ENCODE measurements at places on chromosomes 5 and 9. TPM values are rescaled to one million over a fixed set of nuclear protein-coding genes. Genes with fewer than 3 reads are reported as not detected.
A peak's percentile ranks its signal among the peaks of the same experiment; 100 is the strongest.

GRCh38 chr5:113017881-113018635 is 41.5 kb downstream of the DCP2 start:
- no peak for ATAC-seq

- no peak for ATAC-seq
Observed at GRCh38 chr5:142592365-142592764, 93.5 kb downstream of the FGF1 start.

GRCh38 chr5:56259002-56259511 is 25.9 kb upstream of the ANKRD55 start:
- no peak for ATAC-seq

DNA sequence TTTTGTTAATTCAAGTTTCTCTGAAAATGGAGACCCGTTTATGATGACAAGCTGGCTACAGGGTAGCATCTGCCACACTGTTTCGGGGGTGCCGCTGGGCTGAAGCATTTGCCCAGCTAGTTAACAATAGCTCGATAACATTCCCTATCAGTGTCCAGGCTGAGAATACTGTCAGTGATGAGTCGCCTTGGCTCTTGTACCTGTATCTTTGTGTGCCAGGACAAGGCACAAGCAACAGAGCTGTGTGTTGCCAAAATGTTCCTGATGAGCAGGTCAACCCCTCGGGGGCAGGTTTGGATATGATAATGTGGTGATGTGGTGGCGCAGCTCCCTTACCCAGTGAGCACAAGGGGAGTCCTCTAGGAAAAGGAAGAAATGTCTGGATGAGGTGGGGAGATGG is 7.0 kb downstream of the TGFBI start:
- ATAC-seq = no peak

The IL13 gene
- total RNA-seq = not detected

DNA sequence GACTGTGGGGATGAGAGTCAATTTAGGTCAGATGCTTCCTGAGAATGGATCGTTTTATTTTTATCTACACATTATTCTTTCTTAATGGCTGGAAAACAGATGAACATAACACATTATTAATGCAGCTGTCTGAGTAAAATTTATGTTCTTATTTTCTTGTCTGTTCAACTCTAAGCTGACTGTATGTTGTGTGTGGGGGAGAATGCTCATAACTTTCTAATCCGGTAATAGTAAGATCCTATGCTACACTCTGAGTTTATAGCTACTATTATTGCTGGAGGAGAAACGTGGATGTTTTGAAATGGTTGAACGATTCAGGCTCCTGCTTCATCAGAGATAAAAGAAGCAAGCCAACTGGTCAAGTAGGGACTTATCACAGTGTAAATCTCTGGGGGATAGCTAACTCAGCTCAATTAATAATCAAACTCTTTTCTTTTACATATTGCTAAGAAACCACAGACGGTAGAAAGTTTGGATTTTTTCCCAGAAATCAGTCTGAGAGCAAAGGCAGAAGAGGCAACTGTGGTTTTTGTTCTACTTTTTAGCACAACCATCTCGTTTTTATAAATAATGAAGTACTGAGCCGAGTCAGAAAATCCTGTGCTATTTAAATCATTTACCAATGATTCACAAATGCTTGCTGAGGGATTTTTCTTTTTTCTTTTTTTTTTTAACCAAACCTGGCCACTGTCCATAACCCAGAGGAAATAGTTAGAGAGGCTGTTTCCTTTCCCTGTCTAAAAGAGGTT is 265.0 kb upstream of the FAM174A start:
- ATAC-seq = no peak

The TMEM167A gene
- 48.6 TPM for total RNA-seq

GRCh38 chr5:144680711-144681110 is 510.0 kb downstream of the KCTD16 start:
- no peak for ATAC-seq

DNA sequence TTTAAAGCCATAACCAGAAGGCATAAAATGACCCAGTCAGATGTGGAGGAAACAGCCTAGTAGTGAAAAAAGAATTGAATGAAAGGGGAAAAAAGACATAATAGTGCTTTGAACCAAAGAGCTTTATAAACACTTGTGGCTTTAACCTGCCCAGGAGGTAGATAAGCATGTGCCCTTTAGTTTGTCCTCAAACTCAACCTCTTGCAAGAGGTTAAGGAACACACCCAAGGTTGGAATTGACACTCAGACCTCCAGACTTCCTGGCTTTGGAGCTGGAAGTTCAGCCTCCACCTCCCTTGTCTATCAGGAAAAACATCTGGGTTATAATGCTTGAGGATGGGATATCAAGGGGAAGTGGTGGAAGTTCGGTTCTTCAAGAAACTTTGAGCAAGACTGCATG is 16.3 kb downstream of the NDUFA8 start:
- no peak for ATAC-seq

DNA sequence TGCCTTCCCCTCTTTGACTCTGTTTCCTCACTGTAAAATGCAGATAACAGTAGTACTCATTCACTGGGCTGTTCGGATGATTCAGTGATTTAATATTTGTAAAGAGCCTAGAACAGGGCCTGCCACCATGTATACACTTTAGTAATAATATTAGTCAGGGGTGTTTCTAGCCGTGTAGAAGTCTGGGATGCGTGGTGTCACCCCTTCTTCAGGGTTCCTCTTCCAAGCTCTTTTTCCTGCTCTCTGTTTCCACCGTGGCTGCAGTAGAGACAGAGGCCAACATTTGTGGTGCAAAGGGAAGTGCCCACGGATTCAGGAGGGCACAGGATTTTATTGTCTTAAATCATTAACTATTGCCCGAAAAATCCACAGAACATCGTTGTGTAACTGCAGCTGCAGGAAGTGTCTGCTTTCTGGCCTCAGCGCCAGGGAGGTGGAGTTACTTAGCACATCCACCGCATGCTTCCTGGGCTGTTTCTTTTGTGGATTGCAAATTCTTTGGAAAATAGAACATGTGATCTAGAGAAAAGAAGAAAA is 61.7 kb downstream of the TRIO start:
- ATAC-seq = peak; percentile 50

DNA sequence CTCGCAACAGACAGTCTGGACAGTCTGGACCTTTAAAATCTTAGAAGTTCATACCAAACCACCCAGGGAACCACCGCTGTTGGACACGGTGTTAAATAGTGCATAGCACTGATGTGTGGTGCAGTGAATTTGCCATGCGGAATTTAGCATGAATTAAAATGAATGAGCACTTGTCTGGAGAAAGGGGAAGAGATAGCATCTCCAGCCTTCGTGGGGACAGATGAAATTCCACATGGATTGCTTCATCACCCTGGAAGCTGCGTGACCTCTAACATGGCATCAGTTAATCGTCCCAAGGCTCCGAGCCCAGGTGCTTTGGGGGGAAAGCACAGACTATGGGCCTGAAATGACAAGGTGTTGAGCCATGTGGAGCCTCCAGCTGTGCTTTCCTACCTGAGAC is 91.4 kb downstream of the ADAMTS16 start:
- no peak for ATAC-seq

The LCN6 gene
- 3.8 TPM for total RNA-seq

DNA sequence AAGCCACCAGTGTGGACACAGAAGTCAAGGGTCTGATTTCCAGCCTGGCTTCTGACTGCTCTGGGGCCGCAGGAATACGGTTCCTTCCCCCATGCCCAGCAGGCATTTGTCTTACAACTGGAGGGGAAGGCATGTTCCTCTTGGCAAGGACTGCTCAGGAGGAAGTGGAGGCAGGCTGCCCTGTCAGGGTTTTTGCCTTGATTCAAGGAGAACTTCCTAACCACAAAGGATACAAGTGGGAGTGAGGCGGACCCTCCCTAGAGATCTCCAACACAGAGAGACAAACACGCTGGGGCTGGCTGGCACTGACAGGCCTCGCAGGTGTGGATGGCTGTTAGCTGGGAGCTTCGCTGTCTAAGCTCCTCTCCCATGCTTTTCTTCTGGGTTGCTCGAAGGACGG is 19.1 kb downstream of the TGFBI start:
- ATAC-seq = no peak

The MLANA gene
- total RNA-seq = not detected

The RALGPS1 gene
- total RNA-seq = 6.8 TPM

GRCh38 chr5:159951387-159951786 is 35.1 kb downstream of the ADRA1B start:
- no peak for ATAC-seq

DNA sequence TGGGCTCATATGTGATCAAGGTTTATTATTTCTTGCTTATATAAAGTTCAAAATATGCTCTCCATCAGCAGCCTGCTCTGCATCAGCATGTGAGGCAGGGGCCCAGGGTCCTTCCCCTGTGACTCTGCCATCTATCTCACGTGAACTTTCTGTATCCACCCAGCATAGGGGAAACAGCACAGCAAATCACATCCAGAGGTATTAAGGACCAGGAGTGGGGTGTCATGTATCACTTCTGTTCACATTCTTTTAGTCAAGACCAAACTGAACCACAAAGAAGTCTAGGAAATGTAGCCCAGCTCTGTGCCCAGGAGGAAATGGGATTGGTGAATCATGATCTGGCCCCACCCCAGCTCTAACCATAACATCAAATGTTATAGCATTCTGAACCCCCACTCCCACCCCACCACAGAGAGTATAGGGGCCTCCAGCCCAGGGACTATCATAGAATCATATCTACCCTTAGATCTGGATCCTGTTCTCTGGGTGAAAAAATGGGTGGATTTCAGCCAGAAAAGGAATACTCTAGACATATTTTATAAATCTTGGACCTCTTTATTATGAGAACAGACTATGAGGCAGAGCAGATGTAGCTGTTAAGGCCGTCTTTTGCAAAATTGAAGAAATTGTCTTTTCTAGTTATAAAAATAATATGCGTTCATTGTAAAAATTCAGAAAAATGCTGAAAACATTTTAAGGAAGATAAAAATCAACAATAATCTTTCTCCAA is 473.7 kb downstream of the ARHGEF28 start:
- ATAC-seq = no peak

The MSANTD3 gene
- 10.3 TPM for total RNA-seq

GRCh38 chr9:84869091-84869490 is 199.6 kb downstream of the NTRK2 start:
- ATAC-seq = no peak

DNA sequence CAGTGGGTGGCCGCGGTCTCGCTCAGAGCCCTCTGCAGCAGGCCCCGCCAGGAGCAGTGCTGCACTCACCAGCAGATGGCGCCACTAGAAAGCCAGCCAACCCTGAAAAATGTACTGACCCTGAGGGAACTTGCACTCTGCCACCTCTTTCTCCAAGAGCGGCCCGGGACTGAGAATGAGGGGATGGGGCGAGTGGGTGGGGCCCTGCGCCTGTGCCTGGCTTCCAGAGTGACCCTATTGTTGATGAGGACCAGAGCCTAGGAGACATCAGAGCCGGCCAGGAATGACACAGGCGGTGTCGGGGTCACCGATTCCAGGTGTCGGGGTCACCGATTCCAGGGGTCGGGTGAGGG is 2.9 kb upstream of the IL17B start:
- ATAC-seq = peak; percentile 79

GRCh38 chr9:128124873-128125579 is 2.5 kb downstream of the PTGES2 start:
- ATAC-seq = no peak

The GPR151 gene
- not detected for total RNA-seq

DNA sequence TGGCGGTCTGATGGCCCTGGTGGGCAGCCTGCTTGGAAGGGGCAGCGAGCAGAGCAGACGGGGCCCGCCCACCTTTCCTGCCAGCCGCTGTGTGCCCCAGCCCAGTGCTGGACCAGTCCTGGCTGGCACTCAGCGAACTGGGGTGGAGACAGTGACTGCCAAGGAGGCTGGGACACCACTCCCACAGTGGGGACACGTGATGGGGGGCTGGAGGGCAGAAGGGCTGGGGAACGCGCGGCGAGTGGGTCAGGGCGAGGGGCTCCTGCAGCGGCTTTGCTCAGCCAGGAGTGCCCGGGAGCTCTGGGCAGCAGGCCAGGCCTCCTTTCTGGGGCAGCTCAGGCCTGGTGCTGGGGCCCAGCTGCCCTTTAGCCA is 19.5 kb downstream of the NCS1 start:
- ATAC-seq = no peak

GRCh38 chr5:1643651-1644392 is 120.1 kb upstream of the LPCAT1 start:
- ATAC-seq = no peak

- no peak for ATAC-seq
Observed at GRCh38 chr5:32100691-32101302, 73.3 kb downstream of the GOLPH3 start.

The SLC28A3 gene
- total RNA-seq = 7.0 TPM

- no peak for ATAC-seq
Observed at GRCh38 chr9:87084407-87084806, 137.1 kb upstream of the GAS1 start.

- no peak for ATAC-seq
Observed at GRCh38 chr5:115542086-115542485, 2.5 kb downstream of the FEM1C start.

DNA sequence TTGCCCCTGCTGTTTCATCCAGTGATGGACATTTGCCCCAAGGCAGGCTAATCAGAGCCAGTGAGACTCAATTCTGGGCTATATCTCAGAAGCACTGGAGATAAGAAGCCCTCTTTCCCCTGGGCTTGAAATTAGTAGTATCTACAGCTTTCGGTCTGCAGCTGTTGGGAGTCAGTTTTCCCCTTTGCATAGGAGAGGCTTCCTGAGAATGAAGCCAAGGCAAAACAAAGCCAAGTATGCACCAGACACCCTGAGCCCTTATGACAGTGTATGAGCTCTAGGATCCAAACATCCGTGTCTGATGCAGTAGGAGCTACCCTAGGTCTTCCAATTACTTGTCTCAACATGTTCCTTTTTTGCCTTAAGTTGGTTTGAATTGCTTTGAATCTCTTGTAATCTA is 79.2 kb upstream of the PANK3 start:
- ATAC-seq = peak; percentile 77

The AUH gene
- 10.4 TPM for total RNA-seq

DNA sequence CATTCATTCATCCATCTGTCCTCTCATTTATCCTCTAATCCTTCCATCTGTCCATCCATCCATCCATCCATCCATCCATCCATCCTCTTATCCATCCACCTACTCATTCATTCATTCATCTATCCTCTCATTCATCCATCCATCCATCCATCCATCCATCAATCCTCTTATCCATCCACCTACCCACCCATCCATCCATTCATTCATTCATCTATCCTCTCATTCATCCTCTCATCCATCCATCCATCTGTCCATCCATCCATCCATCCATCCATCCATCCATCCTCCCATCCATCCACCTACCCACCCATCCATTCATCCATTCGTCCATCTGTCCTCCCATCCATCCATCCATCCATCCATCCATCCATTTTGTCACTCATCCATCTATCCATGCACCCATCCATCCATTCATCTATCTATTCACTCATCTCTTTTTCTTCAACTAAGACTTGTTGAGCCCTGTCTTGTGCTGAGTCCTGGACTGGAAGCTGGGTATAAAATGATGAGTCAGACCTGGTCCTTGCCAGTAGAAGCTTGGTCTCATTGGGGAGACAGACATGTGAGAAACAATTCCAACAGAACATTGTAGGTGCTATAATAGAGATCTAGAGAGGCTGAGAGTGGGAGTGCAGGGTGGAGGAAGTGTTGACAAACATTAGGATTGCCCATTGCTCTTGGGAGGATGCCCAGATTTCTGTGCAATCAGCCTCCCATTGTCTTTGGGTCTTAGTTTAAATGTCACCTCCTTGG is 55.0 kb upstream of the IER5L start:
- ATAC-seq = no peak

- no peak for ATAC-seq
Observed at GRCh38 chr5:163542771-163543170, 37.4 kb downstream of the MAT2B start.

Data from esophagus mucosa (tissue), 1 donor.